HepG2 (cell line): ENCODE measurements at places on chromosomes 3 and 15. TPM values are rescaled to one million over a fixed set of nuclear protein-coding genes. Genes with fewer than 3 reads are reported as not detected.

DNA sequence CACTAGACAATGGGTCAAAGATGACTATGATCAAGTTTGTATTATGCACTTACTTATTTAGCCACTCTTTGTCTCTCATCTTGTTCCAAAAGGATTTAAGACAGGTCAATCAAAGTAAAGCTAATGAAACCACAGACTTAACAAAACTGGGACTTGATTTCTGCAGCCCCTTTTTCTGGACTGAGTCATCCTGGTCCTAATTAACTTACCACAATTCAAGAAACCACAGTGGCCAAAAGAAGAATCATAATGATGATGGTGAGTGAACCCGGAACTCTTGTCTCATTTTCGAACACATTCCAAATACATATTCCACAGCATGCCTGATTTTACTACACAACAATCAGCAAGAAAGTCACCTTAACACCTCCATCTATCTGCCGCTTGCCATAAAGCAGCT lies 1333.0 kb downstream of the ROBO1 start:
- no peak for DNase-seq

The SERPINI1 gene
- 8.5 and 14.7 TPM in 2 replicates for total RNA-seq

- DNase-seq: peak; percentile 98
Observed at GRCh38 chr15:60374628-60375081, 23.1 kb downstream of the ANXA2 start.

The CMTM8 gene
- 6.6 and 8.9 TPM in 2 replicates for total RNA-seq

The RUVBL1 gene
- 86.3 and 120 TPM in 2 replicates for total RNA-seq

The DLL4 gene
- 0.13 and 0.20 TPM in 2 replicates for total RNA-seq

The ATG7 gene
- 22.1 and 31.4 TPM in 2 replicates for total RNA-seq

- DNase-seq: no peak
Observed at GRCh38 chr3:39327053-39327745, 2.3 kb upstream of the CCR8 start.

The DUOXA2 gene
- total RNA-seq: not detected in 2 replicates

- DNase-seq: peak; percentile 58
Observed at GRCh38 chr15:66565741-66566144, at the start of gene LCTL. TSS of gene LCTL (minus strand) at chr15:66565998. CDS start at chr15:66565365, 633 bp downstream.

The HTD2 gene
- total RNA-seq: 13.7 and 20.1 TPM in 2 replicates

DNA sequence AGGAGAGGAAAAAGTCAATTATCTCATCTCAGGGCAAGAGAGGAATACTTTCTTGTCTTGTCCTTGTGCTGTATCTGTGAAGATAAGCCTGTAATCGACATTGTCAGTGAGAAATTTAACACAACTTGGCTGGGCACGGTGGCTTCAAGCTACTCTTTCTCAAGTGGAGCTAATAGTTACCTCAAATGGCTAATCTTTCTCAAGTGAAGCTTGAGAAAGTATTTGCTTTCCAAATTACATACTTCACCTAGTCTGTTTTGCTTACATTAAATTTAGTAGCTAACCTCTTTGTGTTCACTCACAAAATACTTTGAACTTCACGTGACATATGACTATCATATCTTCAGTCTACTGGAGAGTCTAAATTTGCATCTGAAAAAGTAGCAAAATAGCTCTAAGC lies 48.3 kb upstream of the B3GALNT1 start:
- no peak for DNase-seq

DNA sequence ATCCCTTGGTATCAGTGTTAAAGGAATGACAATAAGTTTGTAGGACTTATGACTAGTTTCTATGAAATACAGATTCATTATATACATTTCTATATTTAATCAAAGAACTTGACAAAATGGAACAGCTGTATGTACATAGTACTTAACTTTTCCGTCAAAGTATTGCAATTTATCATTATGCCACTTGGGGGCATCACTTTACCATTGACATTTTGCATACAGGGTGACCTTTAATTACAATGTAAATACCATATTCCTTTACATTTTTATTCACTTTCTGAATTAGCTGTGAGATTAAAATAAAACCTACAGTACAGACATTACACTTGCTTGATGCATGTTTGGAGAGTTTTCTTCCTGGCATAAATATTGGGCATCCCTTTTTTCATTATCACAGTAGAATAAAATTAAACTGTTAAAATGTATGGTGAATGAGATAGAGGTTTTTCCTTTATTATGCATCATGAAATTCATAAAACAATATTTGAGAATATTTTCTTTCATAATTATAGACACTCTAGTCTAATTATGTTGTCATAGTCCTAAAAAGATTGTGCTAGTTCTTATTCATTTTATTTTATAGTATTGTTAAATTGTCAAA lies 6.9 kb downstream of the NEK11 start:
- peak; percentile 43 for DNase-seq

GRCh38 chr3:128123538-128124368 lies at the start of gene RUVBL1:
TSS of gene RUVBL1 (minus strand) at chr3:128123812. CDS start at chr3:128123724, 88 bp downstream.
- peak; percentile 94 for DNase-seq

The CSTA gene
- total RNA-seq: 11.0 and 13.9 TPM in 2 replicates

DNA sequence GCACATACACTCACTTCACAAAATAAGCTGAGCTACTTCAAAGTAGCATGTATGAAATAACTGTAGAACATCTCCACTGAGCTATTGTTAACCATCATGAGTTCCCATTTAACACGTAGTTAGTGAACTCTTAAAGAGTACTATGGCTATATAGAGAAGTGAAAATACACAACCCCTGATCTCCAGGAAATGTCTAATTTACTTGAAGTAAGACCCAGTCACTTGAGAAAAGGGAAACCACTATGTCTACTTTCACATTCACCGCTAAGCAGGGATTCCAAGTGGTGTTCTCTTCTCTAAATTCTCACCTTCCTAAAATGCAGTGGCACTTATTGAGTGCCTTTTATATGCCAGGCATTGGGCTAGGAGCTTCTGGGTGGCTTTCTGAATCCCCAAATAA lies 35.0 kb upstream of the COLQ start:
- no peak for DNase-seq

- peak; percentile 69 for DNase-seq
Observed at GRCh38 chr3:177816667-177817208, 619.5 kb upstream of the TBL1XR1 start.

The MINAR1 gene
- 0.13 and 0.15 TPM in 2 replicates for total RNA-seq

DNA sequence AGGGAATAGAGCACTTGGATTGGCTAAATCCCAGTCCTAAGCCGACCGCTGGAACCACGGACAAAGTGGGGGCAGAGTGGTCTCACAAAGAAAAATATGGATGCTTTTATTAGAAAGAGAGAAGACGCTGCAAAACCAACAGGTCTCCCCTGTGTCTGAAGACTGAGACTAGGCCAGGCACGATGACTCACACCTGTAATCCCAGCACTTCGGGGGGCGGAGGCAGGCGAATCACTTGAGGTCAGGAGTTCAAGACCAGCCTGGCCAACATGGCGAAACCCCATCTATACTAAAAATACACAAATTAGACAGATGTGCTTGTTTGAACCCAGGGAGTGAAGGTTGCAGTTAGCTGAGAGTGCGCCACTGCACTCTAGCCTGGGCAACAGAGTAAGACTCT lies 61.8 kb downstream of the ZDHHC19 start:
- no peak for DNase-seq

The SLC2A2 gene
- total RNA-seq: 14.5 and 19.5 TPM in 2 replicates

DNA sequence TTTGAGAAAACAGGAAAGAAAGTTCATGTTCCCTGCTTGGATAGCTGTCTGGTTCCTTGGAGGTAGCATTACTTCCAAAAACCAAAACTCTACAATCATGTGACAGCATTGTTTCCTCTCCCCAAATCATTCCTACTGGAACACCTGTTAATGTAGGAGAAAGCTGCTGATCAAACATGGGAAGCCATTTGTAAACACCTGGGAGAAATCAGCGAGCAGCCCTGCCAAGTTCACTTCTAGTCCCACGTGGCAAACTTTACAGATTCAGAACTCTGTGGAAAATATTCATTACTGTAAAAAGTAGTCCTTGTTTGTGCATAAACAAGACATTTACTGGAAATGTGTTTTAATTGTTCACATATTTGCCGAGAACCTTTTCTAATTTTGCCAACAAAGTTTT lies 275.5 kb upstream of the AZI2 start:
- DNase-seq: no peak

- DNase-seq: no peak
Observed at GRCh38 chr15:69141833-69142232, 18.6 kb upstream of the GLCE start.

DNA sequence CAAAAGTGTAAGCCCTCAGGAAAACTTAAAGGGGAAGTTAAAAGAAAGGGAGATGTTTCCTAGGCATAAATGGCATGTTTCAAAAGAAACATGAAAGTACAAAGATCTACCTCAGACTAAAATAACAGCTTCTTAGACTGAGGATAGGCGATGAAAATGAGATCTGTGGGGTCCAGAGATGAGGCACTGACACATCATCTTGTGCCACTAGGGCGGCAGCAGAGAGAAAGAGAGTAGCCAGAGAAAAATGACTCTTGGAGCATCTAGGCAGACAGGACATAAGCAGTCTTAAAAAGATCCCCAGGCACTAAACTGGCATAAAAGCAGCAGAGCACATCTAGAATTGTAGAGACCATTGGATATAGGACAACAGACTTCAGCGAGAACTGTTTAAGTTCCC lies 42.5 kb upstream of the RFX7 start:
- DNase-seq: no peak

The PLAAT1 gene
- not detected in 2 replicates for total RNA-seq

The TICRR gene
- 14.3 and 14.8 TPM in 2 replicates for total RNA-seq

The ITGA11 gene
- not detected in 2 replicates for total RNA-seq

The BNIP2 gene
- 55.1 and 57.6 TPM in 2 replicates for total RNA-seq

DNA sequence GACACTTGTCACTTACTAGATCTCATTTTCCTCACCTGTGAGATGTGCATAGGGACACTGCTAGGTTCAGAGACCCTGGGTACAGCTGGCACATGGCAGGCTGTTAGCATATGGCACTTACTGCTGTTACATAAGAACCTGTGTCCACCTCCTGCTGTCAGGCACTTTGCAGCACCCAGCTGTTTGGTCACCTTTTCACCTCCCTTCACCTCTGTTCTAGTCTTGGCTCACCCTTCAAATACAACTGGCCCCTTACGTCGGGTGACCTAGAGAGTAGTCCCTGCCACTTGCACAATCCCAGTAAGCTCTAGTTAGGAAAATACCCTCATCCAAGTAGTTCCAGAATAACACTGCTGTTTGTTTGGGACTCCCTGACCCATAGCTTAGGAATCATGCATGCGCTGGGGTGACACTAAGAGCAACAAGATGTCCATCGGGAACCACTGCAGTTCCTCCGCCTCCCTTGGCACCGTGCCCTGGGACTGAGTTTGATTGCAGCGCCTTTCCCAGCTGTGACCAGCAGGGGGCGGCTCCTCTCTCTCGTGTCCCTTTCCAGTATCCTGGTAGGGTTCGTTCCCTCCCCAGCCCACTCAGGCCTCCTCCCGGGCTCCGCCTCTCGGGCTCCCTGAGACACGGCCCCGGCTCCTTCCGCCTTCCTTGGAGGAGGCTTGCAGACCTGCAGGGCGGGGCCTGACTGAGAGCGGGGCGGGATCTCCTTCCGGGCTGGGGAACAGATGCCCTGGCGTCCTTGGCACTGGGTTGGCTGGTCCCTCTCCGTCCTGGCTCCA lies 78.6 kb downstream of the ABHD5 start:
- peak; percentile 61 for DNase-seq

GRCh38 chr15:98803228-98804056 lies 155.1 kb downstream of the IGF1R start:
- no peak for DNase-seq

DNA sequence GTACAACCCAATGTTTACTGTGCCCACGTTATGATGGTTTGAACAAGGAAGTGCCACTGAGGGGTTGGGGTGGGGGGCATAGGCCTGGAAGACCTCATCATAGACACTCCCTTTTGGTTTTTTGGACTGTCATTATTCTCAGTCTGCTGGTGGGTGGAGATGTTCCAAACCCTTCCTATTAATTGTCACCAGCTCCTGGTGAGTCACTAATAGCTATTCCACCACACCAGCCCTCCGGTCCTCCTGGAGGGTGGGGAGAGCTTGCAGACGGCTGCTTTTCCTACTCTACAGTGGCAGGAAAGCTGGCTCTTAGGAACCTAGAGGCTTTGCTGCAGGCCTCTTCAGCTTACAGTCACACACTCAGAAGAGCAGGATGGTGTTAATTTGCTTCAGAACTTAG lies 9.0 kb upstream of the COPG1 start:
- no peak for DNase-seq

- no peak for DNase-seq
Observed at GRCh38 chr3:57053122-57053521, 7.3 kb upstream of the SPATA12 start.

DNA sequence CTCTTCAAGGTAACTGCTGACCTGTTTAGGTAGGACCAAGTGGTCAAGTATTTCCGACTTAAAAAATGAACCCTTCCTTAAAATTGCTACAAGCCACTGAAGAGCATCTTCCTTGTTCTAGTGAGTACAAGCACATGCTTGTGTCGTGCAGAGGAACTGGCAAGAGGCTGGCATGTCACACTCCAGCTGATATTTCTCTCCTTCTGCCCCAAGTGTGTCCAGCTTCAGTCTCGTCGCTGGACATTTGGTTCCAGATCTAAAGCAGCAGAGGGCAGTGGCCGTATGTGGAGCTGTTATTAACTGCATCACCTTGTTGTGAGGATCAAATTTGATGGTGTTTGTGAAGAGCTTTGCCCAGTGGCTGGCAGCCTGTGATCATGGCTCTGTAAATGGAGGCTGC lies 10.0 kb downstream of the RBP2 start:
- no peak for DNase-seq

DNA sequence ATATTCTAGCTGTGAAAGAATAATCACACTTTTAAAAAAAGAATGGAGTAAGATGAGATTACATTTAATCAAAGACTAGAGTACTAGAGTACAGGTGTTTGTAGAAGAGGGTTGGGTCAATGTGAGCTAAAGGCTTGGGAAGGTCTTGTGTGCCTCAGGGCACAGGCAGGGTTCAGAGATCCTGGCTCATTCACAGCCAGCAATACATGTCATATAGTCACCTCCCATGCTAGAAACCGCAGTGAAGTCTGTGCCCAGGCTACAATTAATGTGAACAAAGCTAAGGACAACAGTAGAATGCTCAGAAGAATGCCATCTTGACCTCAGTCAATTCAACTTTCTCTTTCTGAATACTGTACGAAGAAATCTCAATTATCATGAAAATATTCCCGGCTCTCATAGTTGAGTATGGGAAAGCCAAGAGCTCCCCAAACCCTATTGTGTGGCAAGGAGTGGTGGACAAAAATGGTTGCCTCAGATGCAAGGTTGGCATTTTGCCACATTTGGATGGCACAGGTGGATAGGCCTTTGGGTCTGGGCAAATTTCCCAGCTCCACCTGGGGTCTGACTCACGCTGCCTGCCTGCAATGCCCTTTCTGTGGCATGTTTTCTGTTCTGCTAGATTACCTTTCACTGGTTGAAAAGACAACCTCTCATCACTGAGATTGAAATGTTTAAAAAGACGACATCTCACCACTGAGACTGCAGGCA lies 70.2 kb downstream of the NMD3 start:
- no peak for DNase-seq

The OR5AC2 gene
- not detected in 2 replicates for total RNA-seq

GRCh38 chr3:196842567-196843434 lies 24.9 kb upstream of the SENP5 start:
- DNase-seq: peak; percentile 21

DNA sequence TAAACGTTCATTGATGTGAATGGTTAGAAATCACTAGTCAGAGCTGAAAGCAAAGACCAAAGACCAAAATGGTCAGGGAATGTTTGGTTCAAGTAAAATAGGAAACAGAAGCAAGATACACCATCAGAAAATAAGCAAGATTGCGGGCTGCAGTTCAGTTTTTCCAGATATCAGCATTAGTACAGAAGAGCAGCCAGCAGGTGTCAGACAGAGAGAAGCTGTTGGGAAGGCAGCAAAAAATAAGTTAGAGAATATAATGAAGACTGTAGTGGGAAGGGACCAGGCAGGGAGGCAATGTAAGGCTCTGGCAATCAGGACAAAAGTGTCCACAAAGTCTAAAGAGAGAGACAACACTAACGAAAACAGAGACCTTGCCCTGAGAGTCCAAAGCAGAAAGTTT lies 639.4 kb upstream of the NAALADL2 start:
- DNase-seq: no peak

GRCh38 chr15:50911001-50911400 lies 2.5 kb downstream of the AP4E1 start:
- no peak for DNase-seq
